ENCODE measurements at places on chromosomes 6 and 20. TPM values are rescaled to one million over a fixed set of nuclear protein-coding genes. Genes with fewer than 3 reads are reported as not detected.

DNA sequence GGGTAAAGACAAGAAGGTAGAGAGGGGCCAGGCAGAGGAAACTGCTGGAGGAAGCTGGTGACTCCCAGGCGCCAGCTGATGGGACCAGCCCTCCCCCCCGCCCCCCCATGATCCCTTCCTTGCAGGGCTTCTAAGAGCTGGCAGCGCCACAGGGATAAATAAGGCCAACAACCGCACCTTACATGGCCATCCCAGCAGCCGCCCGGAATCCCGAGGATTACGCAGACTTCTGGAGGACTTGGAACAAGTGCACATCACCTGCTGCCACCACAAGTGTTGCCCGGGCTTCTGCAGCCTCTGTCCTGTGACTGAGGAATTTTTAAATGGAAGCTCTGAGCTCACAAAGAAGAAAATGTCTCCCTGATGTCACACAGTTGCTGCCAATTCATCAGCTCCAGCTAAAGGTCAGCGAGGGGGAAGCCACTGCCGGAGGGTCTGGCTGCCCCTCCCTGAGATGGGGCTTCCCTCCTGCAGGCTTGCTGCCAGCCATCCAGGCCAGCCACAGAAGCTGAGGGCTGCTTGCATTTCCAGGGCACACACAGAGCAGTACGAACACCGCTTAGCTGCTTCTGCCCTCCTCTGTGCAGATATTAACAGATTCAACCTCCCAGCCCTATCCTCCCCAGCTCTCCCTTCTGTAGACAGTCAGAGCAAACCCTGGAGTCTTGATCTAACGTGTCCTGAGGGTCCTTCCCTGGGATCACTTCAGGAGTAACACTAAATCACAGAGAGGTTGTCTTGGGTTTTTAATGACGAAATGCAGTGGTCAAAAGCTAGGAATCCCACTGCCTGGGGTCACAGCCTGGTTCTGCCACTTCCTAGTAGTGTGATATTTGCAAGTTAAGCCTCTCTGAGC, 38.6 kb upstream of the PIM1 start:
- no peak for DNase-seq

Gene ENPP1
- polyA plus RNA-seq, result 25.9 TPM

GRCh38 chr6:129251669-129252376, 368.9 kb downstream of the LAMA2 start:
- peak; percentile 63 for DNase-seq

DNA sequence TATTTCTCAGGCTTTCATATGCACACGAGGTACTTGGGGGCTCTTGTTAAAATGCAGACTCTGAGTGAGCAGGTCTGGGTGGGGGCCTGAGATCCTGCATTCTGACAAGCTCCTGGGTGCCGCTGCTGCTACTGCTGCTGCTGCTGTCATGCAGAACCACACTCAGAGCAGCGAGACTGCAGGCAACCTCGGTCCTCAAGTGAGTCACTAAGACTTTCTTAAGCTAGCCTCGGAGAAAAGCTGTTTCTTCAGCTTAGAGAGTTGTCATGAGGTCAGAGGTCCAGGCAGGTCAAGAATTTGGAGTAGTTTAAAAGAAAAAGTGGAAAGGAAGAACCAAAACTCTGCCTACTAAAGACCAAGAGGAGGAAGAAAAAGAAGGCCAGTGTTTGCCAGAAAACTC, 92.9 kb downstream of the SPTLC3 start:
- DNase-seq, result no peak

Gene FAM209B
- polyA plus RNA-seq, result 0.55 TPM

- DNase-seq, result no peak
Measured at GRCh38 chr20:62618611-62619529, 23.4 kb upstream of the SLCO4A1 start.

- no peak for DNase-seq
Measured at GRCh38 chr20:50982363-50982762, 23.7 kb downstream of the MOCS3 start.

- DNase-seq, result no peak
Measured at GRCh38 chr6:320351-321157, 28.3 kb downstream of the DUSP22 start.

GRCh38 chr6:54717849-54718455, 128.6 kb upstream of the FAM83B start:
- DNase-seq, result peak; percentile 63

DNA sequence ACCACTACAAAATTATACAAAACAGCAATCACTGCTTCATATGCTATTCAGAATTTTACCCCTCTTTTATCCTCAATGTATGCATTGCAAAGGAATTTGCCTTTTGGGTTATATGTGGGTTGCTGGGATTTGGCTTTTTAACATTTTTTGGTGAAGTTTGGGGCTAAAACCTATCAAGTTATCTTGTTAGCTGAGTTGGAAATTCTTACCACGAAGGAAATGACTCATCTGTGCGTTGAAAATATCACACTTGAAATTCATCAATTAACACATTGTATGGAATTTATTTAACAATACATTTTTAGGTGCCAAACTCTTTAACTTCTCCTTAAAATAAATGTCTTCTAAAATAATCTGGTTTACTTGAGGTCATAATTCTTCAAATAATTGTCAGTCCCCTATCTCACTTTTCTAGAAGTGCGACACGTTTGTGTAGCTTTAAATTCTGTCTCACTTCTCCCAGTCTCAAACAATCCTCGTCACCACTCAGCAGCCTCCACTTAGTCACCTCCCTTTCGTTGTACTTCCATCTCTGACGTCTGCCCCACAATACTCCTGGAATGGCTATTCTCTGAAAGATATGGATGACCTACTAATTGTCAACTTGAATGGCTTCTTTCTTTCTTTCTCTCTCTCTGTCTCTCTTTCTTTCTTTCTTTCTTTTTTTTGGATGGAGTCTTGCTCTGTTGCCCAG, 88.5 kb downstream of the PHACTR1 start:
- no peak for DNase-seq
